ENCODE measurements at places on chromosomes 12 and 14. TPM values are rescaled to one million over a fixed set of nuclear protein-coding genes. Genes with fewer than 3 reads are reported as not detected.

DNA sequence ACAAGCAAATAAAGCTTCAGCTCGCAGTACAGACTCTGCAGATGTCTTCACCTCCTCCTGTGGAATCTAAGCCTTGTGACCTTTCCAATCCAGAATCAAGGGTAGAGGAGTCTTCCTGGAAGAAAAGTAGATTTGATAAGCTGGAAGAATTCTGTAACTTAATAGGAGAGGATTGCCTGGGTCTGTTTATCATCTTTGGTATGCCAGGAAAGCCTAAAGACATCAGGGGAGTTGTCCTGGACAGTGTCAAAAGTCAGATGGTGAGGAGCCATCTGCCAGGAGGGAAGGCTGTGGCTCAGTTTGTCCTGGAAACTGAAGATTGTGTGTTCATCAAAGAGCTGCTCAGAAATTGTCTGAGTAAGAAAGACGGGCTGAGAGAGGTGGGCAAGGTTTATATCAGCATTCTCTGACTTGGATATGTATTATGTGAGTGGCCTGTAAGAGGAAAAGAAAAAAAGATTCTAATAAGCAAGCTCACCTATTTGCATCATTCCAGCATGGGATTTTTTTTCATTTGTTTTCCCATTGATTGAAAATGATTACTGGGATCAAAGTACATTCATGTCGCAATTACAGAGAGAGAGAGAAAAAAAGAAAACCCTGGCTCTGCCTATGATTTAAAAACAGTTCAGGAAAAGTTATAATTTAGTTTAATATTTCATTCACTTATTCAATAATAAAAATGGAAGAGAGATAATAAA lies 767 bp downstream of the REP15 start:
- no peak for DNase-seq

GRCh38 chr14:75486318-75486717 lies 36.0 kb upstream of the BATF start:
- no peak for DNase-seq

DNA sequence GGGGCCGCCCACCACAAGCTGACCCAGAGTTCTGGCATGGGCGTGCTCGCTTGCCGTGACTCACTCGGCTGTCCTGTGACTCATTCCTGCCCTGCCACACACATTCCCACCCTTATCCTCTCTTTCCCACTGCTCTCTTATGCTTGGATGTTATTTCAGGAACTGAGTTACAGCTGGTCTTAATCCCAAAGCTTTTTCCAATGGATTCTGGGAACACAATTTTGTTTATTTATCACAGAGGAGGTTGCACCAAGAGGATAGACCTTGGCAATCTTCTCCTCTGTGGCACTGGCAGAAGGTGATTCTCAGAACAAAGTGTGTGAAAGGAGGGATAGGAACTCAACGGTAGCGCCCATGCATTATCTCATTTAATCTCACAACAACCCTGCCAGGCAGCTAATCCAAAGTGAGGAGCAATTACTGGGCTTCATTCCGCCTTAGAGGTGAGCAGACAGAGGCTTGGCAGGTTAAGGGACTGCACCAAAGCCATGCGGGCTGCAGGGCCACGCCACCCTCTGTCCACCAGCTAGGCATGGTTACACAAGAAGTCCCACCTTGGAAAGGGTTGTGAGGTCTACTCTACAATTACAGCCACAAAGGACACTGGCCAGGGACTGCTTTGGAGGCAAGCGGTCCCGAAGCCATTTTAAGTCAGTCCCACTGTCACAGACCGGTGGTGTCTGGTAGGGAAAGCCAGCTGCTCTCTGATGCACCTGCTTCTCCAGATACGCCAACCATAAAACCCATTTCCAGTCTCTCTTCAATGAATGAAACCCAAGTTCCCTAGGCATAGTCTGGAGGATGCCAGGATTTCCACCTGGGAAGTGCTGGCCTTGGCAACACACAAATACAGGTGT lies 32.9 kb downstream of the SYNE3 start:
- DNase-seq: peak; percentile 98

Gene CCDC175
- not detected for total RNA-seq

Gene RNASE7
- not detected for total RNA-seq

- peak; percentile 89 for DNase-seq
These were observed 136.3 kb downstream of the SCARB1 start for GRCh38 chr12:124727264-124727800.

DNA sequence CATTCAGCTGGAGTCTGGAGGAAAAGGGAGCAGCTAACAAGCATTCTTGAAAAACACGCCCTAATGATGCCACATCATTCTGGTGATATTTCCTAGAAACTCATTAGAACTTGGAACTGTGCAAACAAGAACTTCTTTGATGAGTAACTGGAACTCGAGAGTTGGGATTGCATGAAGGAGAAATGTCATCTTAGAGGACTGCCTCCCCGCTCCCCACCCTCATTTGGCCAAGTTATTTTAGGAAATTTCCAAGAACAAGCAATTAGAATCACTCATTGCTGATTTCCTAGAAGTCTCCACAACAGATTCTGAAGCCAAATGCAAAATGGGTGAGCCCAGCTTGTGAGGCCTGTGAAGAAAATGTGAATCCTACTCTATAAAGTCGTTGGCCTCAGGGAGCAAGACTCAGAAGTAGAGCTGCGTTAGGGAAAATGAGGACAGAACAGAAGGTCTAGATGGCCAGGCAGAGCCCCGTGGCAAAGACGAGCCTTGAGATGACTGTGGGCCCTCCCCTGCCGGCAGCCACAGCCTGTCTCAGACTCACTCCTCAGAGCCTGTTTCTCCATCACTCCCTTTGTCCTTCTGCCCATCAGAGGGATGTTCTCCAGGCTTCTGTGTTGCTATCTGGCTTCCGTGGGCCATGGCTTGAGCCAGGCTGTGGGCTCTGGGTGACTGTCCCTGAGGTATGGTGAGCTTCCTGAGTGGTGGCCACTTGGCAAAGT lies 38.4 kb downstream of the RTL1 start:
- DNase-seq: peak; percentile 80

DNA sequence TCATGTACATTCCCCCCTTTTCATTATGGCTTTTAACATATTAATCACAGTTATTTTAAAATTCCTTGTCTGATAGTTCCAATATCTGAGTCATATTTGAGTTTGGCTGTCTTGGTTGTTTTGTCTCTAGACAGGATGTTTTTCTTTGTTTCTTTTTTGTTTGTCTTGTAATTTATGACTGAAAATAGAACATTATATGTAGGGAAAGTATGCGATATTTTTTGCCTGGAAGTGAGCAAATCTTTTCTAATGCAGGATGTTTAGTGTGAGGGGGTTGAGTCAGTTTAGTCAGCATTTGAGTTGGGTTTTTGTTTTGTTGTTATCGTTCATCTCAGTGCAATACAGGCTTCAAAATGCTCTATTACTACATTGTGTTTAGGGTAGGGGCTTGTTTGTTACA lies 239.7 kb downstream of the SNAPC1 start:
- DNase-seq: peak; percentile 49

GRCh38 chr12:129328235-129328634 lies 475.0 kb downstream of the GLT1D1 start:
- DNase-seq: no peak

GRCh38 chr12:44637875-44638274 lies 238.2 kb downstream of the NELL2 start:
- no peak for DNase-seq

Gene CNTN1
- 0.29 TPM for total RNA-seq

Gene CLEC4D
- total RNA-seq: not detected

GRCh38 chr14:54909817-54910558 lies 7.4 kb upstream of the GCH1 start:
- no peak for DNase-seq
